MM.1S (cell line): ENCODE measurements at places on chromosomes 11 and 22.

DNA sequence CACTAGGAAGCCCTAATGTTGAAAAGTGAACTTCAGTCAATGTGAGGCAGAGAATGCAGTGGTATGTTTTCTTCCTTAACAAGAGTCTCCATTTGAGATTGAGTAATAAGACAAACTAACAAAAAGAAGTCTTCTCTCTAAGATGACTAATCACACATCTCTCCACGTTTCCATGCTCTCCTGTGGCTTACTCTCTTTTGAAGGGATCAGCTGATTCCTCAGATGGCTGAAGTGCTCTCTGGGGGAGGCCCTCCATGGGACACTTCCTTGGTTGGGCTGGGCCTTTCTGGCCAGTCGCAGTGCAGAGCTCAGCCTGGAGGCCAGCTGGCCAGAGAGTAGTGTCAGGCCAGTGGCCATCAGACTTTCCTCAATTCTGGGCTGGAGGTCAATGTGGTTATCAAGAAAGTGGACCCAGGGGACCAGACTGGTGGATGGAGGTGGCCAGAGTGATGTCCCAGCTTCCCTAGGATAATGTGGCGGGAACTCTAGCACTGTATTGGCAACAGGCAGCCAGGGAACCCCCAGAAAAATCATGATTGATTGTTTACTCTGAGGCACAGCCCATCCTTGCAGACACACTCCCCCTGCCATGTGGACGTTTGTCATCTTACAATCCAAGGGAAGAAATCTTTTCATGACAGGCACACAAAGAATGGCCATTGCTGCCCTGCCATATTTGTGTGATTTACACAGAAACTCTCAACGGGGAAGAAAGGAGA lies 14.5 kb downstream of the CSRP3 start:
- DNase-seq, result no peak

- DNase-seq, result no peak
Observed at GRCh38 chr11:70333261-70333660, 62.8 kb downstream of the PPFIA1 start.

DNA sequence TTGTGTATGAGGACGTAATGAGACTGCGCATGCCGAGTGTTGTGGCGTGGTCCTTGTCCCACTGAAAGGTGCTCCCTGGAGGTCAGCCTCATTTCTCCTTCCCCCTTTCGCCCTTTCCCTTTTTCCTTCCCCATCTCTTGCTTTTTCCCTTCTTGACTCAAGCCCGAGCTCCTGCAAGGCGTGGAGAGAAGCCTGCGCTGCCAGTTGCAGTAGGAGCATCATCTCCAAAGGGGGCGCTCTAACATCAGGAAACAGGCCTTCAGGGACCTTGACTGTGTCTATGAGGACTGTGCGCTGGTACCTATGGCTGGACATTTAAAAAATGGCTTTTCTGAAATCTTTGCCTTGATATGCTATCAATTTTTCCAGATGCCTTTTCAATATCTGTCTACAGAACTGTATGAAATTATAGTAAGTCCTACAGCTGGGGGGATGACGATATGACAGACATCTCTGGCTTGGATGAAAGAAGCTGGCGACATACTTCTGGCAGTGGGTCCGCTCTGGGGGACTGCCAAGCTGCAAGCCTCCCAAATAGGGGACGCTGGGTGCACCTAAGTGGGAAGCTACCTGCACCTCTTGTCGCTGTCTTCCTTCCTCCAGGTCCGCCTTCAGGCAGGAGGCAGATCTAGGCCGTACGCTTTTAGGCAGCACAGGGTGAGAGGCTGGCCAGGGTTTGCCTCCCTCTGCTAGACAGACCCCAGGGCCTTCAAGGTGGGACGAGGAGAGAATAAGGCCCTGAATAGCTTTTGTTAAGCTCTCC lies 96.5 kb downstream of the NXPE2 start:
- no peak for DNase-seq

GRCh38 chr22:28607795-28608194 lies 71.8 kb downstream of the TTC28 start:
- DNase-seq, result no peak

DNA sequence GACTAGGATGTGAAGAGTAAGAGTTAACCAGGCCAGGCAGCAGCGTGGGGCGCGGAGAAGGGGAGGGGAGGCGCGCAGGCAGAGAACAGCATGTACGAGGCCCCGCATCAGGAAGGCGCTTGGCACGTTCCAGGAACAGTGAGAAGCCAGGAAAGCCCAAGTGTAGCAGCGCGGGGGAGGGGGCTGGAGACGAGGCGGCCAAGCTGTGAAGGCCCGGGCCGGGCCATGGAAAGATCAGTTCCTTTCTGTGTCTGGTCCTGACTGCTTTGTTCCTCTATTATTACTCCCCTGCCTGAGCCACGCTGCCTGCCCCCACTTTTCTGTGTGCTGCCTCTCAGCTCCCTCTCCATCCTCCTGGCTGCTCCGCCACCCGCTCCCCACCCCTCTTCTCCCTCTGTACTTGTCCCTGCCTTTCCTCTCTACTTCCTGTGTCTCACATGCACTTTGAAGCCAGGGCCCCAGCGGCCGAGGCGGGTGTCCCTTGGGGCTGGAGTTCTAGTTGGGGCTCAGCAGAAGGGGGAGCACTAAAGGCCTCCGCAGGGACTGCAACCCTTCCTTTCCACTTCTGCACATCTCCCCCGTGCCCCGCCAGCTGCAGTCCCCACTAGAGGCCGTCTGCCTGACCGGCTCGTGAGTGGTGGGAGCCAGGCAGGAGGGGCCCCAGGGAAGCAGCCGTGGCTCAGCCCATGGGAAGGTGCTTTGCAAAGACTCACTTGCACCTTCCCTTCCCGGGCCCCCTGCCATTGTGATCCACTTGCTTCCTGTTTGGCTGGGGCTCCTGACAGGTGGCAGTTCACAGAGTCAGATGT lies 63.7 kb downstream of the PRDM11 start:
- DNase-seq, result no peak
